CD4-positive, alpha-beta T cell treated with Interleukin-21 for 1 hour (primary cell): ENCODE measurements at places on chromosomes 2 and 18.

- DNase-seq: no peak
Measured at GRCh38 chr18:61241260-61241853, 91.9 kb upstream of the CDH20 start.

GRCh38 chr2:32838418-32838817, 108.3 kb upstream of the LTBP1 start:
- DNase-seq: no peak

GRCh38 chr2:232139786-232140562, 178.5 kb downstream of the DIS3L2 start:
- DNase-seq: no peak

DNA sequence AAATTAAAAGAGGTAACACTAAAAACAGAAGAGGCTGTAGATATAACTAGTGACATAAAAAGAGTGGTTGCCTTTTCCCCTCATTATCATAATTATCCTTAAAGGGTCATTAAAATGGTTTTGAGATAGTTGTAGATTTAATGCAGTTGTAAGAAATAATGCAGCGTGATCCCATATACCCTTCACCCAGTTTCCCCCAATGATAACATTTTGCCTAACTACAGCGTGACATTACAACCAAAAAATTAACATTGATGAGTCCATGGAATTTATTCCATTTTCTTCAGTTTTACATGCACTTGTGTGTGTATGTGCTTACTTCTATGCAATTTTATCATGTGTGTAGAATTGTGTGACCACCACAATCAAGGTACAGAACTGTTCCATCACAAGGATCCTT, 13.2 kb upstream of the RMND5A start:
- no peak for DNase-seq

GRCh38 chr2:38038682-38039081, 37.3 kb downstream of the CYP1B1 start:
- no peak for DNase-seq

- peak; percentile 60 for DNase-seq
Measured at GRCh38 chr2:217713395-217714286, 289.2 kb downstream of the TNS1 start.

- DNase-seq: no peak
Measured at GRCh38 chr2:237594514-237594871, 4.0 kb upstream of the RAB17 start.

- no peak for DNase-seq
Measured at GRCh38 chr2:30686000-30686399, 121.2 kb downstream of the CAPN13 start.

DNA sequence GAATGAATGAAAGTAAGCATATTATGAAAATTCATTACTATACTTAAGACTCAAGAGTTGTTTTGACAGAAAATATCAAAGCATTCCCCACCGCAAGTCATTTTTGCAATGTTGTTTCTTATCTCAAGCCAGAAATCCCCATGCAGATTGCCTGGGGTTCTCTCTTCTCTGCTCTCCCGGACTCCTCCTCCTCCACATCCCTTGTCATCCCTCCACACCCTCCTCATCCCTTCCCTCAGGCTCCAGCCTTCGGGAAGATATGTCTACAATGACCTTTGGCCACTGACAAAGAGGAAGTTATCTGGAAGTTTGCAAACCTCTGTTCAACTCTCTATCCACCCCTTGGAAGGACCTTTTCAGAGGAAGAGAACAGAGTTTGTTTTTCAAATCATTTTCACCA, 11.9 kb downstream of the TFCP2L1 start:
- no peak for DNase-seq

DNA sequence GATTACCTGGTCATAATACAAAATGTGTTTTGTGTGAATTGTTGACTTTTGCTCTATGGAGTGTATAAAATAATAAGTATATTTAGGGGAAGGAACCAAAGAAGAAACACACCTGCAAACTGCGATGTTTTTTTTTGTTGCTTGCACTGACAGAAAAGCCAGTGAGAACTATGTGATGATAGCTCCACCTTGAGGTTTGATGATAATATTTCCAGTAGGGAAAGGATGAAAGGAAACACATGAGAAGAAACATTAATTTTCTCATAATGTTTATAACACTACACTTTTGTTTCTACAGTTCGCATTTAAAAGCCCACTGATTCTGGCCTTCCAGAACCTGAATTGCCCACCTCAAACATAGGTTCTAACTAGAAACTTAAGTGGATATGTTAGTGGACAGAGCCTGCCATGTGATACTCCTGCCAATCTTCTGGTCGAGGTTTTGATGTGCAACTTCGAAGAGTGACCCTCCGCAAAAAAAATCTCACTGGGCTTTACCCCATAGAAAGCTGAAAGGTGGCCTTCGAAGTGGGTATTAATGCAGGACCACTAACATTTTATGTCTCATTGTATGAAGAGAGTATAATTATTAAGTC, 476.4 kb upstream of the SPHKAP start:
- DNase-seq: no peak

GRCh38 chr2:159045545-159046454, 77.4 kb downstream of the TANC1 start:
- DNase-seq: no peak

DNA sequence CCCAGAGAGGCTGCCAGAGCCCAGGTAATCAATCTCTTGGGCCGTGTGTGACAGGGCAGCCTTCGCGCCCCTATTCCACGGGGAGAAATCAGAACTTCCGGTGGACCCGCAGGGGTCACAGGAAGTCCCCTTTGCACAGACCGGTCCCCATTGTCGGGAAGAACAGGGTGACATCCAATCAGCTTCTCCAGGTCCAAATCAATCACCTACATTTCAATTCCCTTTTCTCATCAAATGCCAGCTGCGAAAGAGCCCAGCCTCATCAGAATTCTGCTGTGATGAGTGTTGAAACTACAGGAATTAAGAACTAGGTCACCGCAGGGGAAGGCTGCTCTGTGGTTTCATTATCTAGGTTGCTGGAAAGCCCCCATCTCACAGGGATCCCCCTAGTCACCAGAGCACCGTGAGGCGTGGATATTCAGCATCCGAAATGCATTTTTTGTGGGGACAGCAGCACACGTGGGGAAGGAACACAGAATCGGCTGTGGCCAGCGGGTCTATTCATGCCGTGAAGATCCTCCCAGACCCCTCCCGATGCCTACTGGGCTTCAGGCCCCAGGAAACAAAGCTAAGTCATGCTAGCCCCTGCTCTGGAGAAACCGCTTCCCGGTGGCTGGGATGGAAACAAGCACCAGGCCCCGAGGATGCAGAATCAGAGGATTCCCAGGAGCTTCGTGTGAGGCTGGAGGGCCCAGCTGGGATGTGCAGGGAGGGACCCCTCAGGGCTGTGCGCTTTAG, 193.7 kb upstream of the ID2 start:
- peak; percentile 87 for DNase-seq

DNA sequence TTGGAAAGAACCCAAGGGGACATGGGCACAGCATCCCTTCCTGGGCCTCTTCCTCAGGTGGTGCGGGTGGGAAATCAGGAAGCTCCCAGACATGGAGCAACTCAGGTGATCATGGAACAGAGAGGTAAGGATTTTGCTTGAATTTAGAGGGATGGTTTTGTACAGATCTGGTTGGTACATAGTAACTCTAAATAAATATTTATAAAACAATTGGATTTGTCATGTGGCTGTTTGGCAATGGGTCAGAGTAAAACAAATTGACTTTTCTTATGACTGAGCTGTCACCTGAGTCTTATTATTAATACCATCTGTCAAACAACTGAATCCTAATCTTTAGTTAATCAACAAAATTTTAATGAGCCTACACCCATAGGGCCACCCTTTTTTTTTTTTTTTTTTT, 19.4 kb upstream of the TMEM178A start:
- no peak for DNase-seq

DNA sequence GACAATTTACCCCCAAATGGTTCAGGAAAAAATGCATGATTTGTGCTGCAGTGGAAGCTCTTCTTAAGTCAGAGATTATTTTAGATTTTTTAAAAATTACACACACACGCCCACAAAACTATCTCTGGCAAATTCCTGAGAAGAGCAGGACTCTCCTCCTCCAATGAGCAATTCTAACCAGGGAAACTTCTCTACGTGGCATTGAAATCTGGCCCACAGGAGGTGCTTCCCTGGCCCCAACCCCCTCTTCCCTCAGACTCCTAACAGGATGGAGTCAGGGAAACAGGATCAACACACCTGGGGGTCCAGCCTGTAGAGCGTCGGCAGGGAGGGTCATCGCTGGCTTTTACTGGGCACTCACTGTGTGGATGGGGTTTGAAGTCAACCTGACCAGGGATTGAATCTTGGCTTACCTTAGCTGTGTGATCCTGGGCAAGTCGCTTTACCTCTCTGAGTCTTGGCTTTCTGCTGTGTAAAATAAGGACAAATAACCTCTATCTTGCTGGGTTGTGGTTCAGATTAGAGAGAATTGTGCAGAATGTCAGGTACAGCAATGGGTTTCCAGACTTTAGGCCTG, 65.4 kb upstream of the ASAP2 start:
- no peak for DNase-seq

- DNase-seq: no peak
Measured at GRCh38 chr18:9188359-9189231, 52.0 kb downstream of the ANKRD12 start.

GRCh38 chr2:26462100-26462499, 15.8 kb downstream of the OTOF start:
- DNase-seq: no peak

- no peak for DNase-seq
Measured at GRCh38 chr2:105886687-105887086, 142.0 kb downstream of the NCK2 start.

GRCh38 chr2:128685841-128686496, 367.3 kb upstream of the HS6ST1 start:
- DNase-seq: no peak

- DNase-seq: no peak
Measured at GRCh38 chr2:78301166-78301789, 724.2 kb upstream of the REG3G start.

DNA sequence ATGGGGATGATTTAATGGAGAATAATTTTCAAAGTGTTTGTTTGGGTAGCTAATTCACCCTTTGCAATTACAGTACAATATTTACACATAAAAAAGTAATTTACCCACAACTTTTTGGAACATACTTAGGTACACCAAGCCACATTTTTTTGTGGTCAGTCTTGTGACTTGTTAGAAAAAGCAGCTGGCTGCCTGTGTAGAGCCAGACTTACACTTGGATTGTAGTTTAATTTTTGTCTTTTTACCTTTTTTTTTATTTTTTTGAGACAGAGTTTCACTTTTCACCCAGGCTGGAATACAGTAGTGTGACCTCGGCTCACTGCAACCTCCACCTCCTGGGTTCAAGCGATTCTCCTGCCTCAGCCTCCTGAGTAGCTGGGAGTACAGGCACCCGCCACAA, 45.4 kb downstream of the RALBP1 start:
- no peak for DNase-seq

- no peak for DNase-seq
Measured at GRCh38 chr18:5507756-5508155, 36.0 kb downstream of the EPB41L3 start.
